ENCODE measurements at places on chromosomes 4 and X. TPM values are rescaled to one million over a fixed set of nuclear protein-coding genes. Genes with fewer than 3 reads are reported as not detected.

DNA sequence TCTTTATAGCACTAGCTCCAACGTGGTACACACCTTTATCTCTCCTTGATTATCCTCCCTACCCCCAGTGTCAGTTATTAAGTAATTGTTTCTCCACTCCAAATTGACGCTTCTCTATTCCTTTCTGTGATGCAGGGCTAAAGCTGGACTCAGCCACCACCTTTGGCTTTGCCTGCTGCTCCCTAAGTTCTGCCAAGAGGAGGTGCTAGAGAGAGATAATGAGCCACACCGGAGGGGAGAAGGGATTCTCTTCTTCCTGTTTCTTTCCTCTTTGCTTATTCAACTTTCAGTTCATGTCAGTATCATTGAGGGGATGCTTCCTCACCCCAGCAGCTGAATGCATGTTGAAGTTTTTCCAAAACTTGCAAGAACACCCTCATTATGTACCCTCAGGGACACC, 176.5 kb downstream of the GBA3 start:
- no peak for DNase-seq

DNA sequence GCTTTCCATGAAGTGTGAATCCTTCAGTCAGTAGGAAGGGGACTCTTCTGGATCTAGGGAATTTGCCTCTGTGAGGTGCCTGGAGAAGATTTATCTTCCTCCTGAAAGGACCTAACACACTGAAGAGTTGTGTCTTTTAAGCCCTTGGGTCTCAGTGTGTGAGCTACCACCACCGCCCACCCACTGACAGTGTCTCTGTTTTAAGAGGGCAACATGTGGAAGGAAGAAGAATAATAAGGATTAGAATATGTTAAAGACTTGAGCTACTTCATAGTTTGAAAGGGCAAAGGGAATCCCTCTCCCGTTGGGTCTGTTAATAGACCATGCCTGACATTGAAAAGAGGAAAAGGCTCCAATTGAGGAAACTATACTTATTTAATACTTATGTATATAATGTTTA, 64.3 kb upstream of the TLR2 start:
- no peak for DNase-seq

DNA sequence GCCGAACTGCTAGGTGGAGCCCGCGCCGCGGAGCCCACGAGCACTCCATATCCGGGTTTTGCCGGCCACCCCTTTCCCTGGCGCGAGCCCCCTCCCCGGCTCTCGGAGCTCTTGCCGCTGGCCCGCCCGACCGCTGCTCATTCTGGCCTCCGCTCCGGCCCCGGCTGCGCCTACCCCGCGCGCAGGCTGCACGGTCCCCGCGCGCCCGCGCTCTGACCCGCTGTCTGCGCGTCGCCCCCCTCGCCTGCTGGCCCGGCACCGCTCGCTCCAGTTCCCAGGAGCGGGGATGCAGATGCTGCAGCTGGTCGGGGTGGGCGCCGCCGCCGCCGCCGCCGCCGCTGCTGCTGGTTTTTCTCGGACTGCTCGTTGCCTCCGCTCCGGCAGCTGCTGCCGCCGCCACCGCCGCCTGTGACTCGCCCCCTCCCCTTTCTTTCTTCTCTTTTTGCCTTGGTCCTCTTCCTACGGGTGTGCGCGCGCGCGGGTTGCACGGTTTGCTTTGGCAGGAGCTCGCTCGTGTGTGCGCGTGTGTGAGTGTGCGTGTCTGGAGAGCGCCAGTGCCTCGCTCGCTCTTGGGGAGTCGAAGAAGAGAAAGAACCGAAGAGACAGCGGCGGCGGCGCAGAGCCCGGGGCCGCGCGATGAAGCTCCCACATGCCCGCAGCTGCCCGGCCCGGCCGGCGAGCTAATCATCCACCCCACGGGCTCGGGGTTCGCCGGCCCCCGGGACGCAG, at the start of gene ADGRL3:
TSS of gene ADGRL3 (plus strand) at position 140 of the 729 bp plus-strand sequence.
- no peak for DNase-seq

DNA sequence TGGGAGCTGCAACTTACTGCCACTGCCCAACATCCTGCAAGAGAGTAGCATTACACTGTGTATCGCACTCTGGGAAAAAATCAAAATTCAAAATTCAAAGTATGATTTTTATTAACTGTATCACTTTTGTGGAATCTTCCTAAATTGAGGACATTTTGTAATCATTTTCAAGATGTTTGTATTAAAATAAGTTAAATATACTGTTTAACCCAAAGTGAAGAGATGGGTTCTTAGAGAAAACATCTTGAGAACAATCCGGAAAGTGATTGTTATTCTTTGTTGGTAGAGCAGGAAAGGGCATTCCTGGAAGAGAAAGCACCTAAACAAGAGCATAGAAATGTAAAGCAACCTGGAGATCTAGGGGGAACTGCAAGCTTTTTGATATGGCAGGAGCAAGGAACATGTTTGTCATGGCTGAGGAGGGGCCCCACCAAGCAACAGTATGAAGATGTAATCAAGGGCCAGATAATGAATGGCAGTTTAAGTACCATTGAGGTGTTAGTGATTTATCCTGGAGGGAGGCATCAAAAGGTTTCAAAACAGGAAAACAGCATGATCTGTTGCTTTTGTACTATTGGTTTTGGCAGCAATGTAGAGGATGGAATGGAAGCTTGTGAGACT, 14.1 kb upstream of the SEC24D start:
- DNase-seq, result no peak

- DNase-seq, result no peak
Measured at GRCh38 chr4:37685823-37686372, 278 bp downstream of the RELL1 start.

DNA sequence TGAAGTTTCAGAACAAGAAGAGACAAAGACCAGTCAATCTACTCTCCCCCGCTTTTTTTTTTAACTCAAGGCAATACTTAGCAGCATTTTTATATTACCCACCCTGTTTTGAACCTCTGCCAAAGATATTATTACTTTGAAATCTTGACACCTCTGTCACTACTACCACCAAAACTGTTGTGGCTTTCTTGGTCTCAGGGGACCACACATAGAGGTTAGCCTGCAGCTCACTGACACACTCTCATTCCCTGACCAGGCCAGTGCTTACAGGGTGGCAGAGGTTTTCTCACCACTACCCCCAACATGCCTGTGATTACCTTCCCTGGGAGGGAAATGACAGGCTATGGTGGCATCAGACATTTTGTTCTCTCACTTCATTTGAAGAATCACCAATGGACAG, 137.4 kb upstream of the STIM2 start:
- no peak for DNase-seq

DNA sequence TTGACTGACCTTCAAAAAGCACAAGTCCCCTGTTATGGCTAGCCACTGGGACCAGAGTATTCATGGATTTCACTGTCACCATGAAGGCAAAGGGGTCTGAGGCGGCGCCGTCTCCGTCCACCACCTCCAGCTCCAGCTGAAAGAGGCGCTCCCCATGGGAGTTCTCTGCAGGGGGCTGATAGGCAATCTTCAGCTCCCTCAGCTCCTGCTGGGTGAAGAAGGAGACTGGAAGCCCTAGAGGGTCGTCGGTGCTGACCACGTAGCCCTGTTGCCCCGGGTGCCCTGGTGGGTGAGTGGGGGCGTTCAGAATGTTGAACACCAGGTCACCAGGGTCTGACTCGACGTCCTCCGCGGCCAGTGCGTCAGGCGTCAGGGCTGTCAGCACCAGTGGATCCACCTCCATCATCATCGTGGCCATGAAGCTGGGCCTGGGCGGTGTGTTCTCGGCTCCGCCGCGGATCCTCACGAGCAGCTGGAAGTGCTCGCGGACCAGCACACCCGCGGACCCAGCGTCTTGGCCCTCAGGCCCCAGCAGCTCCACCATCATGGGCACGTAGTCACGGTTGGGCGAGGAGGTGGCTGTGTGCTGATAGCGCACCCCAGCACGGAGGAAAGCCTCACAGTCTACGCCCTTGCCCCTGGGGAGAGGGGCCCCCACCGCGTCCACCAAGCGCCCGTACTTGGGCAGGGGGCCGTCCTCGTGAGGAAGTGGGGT, 987 bp downstream of the FREM3 start:
- no peak for DNase-seq

The KCNE5 gene
- total RNA-seq, result 1.5 TPM

The CFAP47 gene
- total RNA-seq, result 0.37 TPM

All from urinary bladder (tissue), 4 donors.